Erythroblast (primary cell): ENCODE measurements at places on chromosomes 12 and 14.
A peak's percentile ranks its signal among the peaks of the same experiment; 100 is the strongest.

DNA sequence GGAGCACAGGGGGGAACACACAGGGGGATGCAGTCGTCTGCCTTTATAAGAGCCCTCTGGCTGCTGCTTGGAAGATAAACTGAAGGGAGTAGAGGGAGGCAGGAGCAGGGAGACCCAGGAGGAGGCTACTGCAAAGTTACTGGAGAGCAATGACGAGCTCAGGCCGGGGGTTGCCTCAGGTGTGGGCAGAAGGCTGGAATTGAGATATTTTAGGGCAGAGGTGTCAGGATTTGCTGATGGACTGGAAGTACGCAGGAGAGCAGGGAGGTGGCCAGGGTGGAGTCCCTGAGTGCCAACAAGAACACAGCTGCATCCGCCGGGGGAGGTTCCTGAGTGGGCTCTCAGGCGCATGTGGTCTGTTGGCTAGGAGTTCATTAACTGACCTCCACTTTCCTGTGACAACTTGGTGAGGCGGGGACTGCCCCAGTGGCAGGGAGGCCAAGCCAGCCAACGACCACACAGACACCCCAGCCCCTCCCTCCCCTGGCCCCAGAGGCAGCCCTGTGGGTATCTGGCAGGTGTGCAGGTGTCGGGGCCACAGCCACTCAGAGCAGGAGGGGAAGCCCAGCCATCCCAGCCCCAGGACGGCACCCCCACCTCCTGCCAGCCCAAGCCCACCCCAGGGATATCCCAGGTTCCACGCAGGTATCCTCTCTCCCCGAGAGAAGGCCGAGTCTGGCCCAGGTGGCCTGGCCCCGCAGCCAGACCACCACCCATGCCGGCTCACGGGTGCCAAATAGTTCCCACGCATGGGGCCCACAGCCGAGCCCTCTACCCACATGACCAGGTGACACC is 85.4 kb downstream of the NCOR2 start:
- no peak for DNase-seq

DNA sequence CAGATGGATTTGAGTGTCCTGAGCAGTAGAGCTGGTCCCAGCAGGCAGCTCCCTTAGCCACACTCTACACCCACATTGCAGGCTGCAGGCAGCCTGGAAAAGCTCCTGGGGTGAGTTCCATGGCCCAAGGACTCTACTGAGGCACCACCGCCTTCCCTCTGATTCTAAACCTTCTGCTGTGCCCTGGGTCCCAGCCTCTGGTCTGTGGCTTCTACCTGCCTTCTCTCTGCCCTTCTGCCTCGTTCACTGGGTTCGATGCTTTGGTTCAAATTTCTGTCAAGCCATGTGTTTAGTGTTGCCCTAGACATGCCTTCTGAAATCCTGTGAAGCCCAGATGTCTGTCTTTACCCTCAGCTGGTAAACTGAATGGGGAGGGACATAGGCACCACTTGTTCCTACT is 1.5 kb upstream of the FGF6 start:
- DNase-seq: no peak

DNA sequence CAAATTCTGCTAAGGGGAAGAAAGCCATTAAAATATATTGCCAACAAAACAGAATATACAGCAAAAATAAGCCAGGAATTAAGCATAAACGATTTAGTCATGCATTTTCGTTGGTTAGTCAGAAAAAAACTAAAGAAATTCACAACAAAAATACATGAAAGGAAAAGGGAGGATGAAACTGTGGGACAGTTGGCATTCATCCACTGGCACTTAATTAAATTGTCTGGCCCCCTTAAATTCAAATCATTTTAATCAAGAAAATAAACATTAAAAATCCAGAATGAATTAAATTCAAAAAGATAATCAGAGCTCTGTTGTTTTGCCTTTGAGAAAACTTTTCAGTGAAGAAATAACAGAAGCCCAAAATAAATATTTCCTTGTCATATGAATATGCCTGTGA is 264.6 kb upstream of the TMTC1 start:
- DNase-seq: no peak

DNA sequence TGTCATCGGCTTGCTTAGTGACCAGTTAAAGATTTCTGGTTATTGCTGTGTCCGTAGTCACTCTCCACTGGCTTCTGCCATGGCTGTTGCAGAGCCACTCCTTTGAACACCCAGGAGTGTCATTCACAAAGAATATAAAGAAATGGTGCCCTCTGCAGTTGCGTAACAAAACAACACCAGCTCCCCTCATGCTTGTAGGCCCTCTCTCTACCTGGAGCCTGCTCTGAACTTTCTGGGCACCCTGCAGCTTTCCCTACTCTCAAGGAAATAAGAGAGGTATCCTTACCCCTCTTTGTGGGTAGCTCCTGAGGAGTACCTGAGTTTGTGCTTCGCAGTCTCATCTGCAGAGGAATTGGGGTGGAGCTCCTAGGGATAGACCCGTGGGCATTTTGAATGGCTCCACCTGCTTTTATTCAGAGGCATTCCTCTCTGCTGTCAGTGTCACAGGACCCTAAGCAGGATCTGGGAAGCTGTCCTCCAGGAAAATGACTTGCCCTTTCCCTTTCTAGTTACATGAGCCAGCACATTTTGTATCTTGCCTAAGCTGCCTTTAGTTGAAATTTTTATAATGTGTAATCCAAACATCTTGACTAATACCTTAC is 97.2 kb upstream of the TMEM260 start:
- no peak for DNase-seq

DNA sequence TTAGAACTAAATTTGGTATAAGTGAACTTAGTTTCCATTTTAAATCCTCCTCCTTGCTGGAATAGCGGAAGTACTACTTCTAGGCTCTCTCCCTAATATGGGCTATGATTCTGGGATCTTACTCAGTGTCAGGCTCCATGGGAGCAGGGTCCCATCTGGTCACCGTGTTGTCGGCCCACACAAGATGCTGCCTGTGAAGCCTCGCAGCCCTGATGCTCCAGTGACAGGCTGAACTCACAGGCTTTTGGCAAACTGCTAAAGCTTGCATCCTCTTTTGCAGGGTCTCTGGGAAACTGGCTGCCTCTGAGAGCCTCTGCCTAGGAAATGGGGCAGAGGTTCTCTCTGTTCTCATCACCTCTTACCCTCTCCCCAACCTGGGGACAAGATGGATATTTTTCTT is 88.4 kb downstream of the RPAP3 start:
- DNase-seq: no peak

DNA sequence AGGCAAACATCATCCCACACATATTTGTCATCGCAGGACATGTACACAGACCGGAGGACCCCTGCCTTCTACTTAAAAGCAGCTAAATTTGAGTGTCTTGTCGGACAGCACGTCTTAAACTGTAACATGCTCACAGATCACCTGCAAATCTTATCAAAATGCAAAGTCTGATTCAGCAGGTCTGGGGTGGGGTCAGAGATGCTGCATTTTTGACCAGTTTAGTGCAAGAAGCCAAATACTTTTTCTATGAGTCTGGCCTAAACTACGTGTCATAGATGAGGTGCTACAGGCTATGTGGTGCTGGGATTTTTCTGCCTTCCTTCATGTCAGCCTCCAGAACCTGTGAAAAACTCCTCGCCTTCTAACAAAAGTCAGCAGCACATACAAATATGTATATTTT is 178.8 kb upstream of the LHX5 start:
- no peak for DNase-seq

GRCh38 chr12:49693931-49694444 is 13.2 kb downstream of the FMNL3 start:
- no peak for DNase-seq

DNA sequence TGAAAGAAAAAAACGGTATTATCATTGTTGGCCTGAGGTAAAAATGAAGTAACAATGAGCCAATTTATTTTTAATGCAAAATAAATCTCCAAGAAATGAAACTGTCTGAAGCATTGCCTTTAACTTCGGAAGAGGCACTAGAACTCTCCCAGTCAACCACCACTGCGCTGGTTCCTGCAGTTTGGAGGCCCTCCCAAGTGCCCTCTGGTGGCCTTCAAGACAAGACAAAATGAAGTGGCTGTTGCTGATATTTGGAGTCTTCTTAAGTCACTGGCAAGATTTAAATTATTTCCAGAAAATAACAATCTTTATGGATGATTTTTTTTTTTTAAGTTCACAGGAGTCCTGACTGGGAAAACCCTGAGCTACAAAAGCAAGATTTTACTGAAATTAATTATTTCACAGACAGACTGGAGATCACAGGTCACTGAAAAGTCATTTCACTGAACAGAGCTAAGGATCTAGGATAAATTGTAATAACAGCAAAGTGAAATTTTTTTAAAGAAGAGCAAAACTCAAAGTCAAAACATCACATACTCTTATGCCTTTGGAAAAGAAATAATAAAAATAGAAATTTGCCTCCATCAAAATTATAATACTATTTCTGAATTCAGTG is 58.2 kb downstream of the DICER1 start:
- peak; percentile 70 for DNase-seq

GRCh38 chr12:1527789-1528188 is 66.6 kb downstream of the FBXL14 start:
- DNase-seq: no peak

- DNase-seq: no peak
Measured at GRCh38 chr12:107503887-107504885, 181.4 kb upstream of the PWP1 start.

- DNase-seq: no peak
Measured at GRCh38 chr12:46219132-46219876, 49.5 kb downstream of the SLC38A1 start.

GRCh38 chr12:103809154-103809553 is 31.9 kb downstream of the NT5DC3 start:
- DNase-seq: peak; percentile 50

DNA sequence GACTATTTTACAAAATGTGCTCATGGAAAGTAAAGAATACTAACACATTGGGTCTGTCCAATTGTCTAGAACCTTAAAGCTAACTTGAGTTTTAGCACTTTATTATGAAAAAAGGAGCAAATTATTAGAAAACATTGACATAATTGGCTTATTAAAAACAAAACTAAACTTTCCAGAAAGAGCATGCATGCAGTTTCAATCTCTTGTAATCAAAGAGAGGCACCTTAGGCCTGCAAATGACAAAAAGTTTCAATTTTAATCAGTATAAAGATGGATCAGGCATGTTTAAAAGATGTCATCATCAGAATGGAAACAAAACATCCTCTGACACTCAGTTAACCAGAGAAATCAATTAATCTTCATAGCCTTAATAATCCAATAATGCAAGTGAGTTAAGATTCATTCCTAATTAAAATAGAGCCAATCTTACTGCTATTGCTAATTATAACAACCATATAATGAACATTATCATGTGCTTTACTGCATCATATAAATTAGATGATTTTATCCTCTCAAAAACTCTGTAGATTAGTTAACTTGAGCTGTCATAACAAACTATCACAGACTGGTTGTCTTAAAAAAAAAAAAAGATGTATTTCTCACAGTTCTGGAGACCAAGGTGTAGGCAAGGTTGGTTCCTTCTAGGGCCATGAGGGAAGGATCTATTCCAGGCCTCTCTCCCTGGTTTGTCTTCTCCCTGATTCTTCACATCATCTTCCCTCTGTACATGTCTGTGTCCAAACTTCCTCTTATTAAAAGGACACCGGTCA is 131.4 kb downstream of the RPAP3 start:
- no peak for DNase-seq

- no peak for DNase-seq
Measured at GRCh38 chr14:104424406-104425072, 155.0 kb upstream of the C14orf180 start.
